ENCODE measurements at places on chromosomes 12 and 14. TPM values are rescaled to one million over a fixed set of nuclear protein-coding genes. Genes with fewer than 3 reads are reported as not detected.

GRCh38 chr12:46266869-46267574, 1.8 kb downstream of the SLC38A1 start:
- DNase-seq: peak; percentile 78

DNA sequence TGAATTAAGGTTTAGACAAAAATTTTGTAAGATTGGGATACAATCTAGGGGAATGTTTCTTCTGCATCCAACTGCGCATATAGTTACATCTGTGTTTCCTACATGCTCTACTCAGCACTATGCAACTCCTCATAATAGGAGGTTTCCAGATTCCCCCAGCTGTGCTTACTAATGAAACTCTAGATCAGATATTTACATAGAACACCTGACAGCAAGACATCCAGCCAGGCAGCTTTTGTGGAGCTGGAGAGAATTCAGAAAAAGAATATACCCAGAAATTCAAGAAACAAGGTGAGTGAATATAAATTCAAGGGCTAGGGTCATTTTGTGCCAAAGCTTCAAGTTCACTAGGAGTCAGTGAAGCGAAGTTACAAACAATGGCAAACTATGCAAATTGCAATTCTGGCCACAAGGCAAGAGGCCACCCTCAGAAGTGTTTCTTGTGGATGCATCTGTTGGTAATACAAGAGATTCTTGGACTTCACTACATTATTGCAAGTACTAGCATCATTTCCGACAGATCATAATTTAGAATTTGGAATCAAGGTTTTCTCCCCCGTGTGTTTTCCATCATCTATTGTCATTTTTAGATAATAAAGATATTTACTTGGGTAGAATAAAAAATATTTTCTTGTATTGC, 341.2 kb upstream of the NAV3 start:
- no peak for DNase-seq

DNA sequence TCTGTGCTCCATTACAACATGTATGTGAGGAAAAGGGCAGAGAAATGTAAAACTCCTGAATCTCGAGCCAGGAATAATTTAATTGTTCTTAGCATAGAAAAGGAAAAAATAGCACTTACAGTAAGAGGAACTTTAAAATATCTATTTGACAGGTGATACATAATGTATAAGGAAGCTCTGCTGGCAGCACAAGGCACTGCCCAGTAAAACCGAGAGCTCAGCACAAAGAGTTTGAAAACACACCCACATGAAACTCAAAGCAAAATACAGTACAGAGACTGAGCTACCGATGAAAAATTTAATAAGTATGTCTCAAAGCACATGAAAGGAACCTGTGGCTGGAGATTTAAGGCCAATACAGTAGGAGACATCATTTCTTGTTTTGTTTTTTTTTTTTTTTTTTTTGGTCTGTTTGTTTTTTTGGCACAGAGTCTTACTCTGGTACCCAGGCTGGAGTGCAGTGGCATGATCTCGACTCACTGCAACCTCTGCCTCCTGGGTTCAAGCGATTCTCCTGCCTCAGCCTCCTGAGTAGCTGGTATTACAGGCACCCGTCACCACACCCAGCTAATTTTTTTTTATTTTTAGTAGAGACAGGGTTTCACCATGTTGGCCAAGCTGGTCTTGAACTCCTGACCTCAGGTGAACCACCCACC, 19.2 kb downstream of the CLIP1 start:
- DNase-seq: no peak

DNA sequence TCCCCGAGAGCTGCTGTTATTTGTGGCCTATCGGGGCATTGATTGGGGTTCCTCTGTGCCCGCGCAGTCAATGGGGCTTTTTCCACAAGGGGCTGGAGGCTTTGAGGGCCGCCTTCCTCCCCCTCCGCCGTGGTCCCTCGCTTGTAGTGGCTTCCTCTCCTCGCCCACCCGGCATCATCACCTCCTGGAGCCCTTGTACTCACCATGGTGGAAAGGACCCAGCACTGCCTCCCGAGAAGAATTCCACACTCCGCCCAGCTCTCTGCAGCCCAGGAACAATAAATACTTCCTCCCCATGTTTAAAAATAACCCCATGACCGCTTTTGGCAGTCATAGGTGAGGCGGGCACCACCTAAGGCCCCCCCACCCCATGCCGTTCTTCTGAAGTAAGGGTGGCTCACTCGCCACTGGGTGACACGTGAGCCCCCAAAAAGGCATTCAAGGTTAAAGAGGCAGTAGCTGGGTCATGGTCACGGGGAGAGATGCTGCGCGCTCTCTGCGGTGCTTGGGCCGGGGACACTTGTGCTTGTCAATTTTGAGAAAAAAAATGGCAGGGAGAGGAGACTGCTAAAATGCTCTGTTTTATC, at the start of gene MYL2:
Gene MYL2, minus strand, starts transcription at position 256 of the 587 bp plus-strand sequence. Its CDS starts 50 bp downstream, at position 206.
- no peak for DNase-seq

- DNase-seq: no peak
Measured at GRCh38 chr12:116700066-116700465, 37.8 kb downstream of the SPRING1 start.

DNA sequence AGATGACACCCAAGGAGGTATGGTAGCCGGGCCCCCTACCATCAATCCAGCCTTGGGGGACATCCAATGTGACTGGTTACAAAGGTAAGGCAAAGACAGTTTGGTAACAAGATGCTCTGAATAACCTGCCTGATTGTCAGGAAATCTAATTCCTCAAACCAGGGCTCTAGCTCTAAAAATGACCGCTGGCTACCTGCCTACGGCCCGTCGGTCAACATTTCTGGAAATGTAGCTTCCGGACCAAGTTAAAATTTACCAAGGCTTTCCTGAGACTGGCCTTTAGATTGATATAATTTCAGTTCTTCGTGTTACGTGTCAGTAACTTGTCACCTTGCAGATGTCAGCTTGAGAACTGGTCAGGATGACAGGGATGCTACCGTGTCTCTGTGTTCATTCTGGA, 34.2 kb upstream of the FOXN3 start:
- no peak for DNase-seq

KRT72 gene
- total RNA-seq: not detected

GRCh38 chr14:52783206-52783605, 8.2 kb downstream of the GNPNAT1 start:
- DNase-seq: no peak

RNASE7 gene
- total RNA-seq: not detected

DNA sequence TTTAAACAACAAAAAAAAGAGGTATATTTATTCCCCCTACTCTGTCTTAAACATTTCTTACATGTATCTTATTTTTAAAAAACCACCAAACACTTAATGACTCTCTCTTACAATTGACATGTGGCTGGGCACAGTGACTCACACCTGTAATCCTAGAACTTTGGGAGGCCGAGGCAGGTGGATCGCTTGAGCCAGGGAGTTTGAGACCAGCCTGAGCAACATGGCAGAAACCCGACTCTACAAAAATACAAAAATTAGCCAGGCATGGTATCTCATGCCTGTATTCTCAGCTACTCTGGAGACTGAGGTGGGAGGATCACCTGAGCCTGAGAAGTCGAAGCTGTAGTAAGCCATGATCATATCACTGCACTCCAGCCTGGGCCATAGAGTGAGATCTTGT, 16.0 kb downstream of the SLC41A2 start:
- DNase-seq: no peak

KCNC2 gene
- not detected for total RNA-seq

DNA sequence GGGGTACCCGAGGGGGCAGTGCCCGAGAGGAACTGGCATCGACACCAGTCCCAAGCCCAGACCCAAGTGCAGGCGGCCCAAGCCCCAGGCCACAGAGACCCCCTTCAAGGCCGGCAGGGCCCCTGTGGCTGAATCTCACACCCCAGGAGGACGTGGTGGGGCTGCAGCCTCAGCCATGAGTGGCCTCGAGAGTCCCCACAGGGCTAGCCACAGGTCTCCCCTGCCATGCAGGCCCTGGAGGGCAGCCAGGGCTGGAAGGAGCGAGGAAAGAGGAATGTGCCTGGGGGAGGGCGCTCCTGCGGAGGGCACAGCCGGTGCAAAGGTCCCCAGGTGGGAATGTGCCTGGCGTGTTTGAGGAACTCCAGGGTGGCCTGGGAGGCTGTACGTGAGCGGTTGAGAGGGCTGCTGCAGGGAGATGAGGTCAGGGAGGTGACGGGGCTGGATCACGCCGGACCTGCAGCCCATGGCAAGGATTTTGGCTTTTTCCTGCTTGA, 86.1 kb downstream of the NCOR2 start:
- no peak for DNase-seq

GRCh38 chr12:6955108-6956020, 4.2 kb downstream of the PTPN6 start:
- no peak for DNase-seq

- DNase-seq: no peak
Measured at GRCh38 chr14:74278080-74278479, 24.7 kb downstream of the ABCD4 start.

TAMALIN gene
- total RNA-seq: 9.3 TPM
